Pons (tissue), 1 donor: ENCODE measurements at places on chromosomes 1 and 21.

DNA sequence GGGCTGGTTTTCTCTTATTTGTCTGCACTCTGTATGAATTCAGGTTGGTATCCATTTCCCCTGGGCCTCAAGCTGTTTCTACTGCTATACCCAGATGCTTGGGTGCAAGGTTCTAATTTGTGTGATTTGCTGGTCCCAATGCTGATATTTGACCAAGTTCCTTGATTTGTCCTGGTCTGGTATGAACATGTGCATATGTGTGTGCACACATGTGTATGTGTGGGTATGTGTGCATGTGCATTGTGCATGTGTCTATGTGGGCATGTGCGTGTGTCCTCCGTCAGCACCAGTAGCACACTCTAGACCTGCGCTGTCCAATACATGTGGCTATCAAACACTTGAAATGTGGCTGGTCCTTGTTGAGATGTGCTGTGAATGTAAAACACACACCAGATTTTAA lies 102.4 kb upstream of the TSPAN2 start:
- DNase-seq = no peak

GRCh38 chr21:29056005-29056404 lies 17.4 kb downstream of the CCT8 start:
- no peak for DNase-seq

- DNase-seq = no peak
These were observed 102.5 kb upstream of the KIF26B start for GRCh38 chr1:245052258-245052657.

GRCh38 chr1:85659174-85659573 lies 49.1 kb downstream of the ZNHIT6 start:
- DNase-seq = no peak

DNA sequence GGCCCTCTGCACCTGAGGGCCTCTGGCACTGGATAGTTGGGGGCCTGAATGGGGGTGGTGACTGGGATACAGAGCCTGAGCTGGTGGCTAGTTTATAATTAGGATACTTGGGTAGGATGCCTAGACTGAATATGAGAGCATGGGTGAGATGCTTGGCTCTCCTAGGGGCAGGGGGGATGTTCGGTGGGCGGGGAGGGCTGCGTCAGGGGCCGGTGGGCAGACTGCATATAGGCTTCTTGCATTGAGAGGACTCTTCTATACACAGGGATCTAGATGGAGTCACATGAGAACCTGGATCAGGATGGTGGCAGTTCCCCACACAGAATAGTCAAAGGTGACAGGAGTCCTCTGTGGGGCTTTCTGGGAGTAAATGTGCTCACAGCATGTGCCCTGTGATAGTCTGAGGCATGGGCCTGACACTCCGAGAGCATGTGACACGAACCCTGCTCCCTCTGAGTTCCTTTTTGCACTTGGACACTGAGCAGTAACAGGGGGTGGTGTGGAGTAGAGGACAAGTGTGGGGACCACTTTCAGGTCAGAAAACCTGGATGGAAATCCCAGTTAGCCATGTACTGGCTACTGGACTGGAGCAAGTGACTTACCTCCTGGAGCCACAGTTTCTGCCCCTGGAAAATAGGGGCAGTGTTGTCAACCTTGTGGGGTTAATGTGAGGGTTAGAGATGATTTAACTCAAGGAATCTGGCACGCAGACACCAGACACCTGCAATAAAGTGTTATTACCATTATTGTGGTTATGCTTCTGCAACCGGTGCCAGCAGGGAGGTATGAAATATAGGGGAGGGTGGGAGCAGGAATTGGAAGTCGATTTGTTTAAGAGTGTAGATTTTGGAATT lies 2.2 kb downstream of the MAP7D1 start:
- peak; percentile 80 for DNase-seq

DNA sequence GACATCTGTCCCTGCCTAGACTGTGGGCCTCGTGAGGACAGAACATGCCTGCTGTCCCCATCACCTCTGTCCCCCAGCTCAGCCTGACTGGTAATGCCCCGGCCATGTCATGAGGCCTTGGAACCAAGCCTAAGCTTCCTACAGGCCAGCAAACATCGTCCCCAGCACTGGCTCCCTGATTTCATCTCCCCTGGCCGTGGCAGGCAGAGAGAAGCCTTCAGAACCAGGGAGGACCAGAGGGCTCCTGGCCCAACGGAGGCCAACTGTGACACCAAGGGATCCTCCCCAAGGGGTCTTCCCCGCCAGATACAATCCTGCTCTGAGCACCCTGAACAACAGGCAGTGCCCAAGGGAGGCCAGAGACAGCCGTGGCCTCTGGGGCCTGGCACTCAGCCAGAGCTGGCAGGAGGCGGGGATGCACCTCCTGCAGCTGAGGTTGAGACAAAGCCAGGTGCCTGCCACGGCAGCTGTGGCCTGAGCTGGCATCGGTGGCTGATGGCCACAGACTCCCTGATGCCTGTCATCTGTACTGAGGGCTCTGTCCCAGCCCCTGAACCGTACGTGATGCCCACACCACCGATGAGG lies 9.9 kb upstream of the NPHP4 start:
- DNase-seq = no peak

DNA sequence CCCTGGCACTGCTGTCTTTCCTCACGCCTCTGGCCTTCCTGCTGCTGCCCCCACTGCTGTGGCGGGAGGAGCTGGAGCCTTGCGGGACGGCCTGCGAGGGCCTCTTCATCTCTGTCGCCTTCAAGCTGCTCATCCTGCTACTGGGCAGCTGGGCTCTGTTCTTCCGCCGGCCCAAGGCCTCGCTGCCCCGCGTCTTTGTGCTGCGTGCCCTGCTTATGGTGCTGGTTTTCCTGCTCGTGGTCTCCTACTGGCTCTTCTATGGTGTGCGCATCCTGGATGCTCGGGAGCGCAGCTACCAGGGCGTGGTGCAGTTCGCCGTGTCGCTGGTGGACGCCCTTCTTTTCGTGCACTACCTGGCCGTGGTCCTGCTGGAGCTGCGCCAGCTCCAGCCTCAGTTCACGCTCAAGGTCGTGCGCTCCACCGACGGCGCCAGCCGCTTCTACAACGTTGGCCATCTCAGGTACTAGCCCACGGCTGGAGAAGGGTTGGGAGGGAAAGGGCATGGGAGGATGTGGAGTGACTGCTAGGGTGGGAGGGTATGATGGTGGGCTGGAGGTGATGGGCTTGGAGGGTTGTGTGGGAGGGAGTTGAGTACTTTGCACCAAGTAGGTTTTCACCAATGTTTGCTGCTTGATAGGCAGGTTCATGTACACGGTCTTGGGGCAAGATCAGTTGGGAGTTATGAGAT lies 18.9 kb downstream of the VANGL2 start:
- no peak for DNase-seq

DNA sequence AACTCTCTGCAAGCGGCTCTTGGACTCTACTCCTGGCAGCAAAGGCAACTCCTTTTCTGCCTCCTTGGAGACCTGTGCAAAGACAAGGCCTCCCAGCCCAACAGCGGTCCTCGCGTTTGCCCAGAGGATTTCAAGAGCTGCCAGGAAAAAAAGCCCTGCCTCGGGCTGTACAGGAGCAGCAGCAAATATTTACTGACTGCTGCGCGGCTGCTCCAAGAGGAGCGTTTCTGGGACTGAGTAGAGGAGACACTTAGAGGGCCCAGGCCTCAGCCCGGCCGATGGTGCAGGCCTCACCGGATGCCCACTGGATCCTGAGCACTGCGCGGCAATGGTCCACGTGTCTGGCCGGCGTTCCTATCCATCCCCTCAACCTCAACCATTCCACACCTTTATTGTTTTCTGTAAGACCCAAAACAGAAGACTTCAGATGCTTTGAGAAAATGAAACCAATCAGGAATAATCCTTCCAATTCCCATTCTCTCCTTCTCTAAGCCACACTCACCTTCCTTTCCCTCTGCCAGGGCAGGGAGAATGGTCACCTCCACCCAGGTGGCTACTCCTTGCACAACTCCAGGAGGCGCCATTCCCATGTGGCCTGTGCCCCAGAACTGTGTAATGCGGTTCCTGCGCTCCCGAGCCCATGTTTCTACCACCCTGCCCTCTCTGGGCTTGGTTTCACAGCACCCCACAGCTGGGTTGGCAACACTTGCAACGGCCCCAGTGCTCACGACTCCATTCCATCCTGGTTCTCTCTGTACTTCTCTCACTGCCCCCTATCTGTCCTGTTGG lies 215.8 kb downstream of the TRABD2B start:
- DNase-seq = no peak

GRCh38 chr1:81439046-81439823 lies 361.5 kb upstream of the ADGRL2 start:
- DNase-seq = no peak

- DNase-seq = no peak
These were observed 28.2 kb downstream of the LACTBL1 start for GRCh38 chr1:22944346-22945055.

GRCh38 chr1:209624558-209625549 lies 27.4 kb downstream of the LAMB3 start:
- no peak for DNase-seq

GRCh38 chr1:235325139-235325538 lies 2.8 kb downstream of the ARID4B start:
- DNase-seq = no peak

DNA sequence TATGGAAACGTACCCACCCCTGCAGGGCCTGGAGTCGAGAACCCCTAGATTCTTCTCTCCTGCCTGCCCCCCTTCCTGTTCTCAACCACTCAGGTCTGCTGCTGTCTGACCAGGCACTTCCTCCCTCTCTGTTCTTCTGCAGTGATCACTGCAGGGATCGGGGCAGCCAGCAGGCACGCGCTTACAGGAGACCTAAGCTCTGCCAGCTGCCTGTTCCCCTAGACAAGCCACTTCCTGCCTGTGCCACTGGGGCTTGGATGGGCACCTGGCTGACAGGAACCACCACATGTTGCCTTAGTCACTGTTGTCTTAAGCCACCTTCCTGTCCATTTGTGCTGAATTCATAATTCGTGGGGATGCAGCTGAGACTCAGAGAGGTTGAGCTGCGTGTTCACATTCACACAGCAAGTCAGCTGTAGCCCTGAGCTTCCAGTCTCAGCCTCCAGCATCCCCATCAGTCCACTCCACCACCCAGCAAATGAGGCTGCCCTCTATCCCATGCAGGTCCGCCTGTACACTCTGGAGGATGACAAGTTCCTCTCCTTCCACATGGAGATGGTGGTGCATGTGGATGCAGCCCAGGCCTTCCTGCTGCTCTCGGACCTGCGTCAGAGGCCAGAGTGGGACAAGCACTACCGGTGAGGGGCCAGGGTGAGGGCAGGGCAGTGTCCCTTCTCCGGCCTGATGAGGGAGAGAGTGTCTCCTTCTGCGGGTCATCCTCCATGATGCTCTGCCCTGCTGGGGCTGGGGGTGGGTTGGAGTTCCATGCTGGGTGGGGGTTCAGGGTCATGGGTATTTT lies 18.6 kb downstream of the FAM151A start:
- DNase-seq = no peak

GRCh38 chr1:114352797-114353196 lies 158.2 kb downstream of the TRIM33 start:
- no peak for DNase-seq

GRCh38 chr21:31286621-31287020 lies 57.4 kb downstream of the TIAM1 start:
- no peak for DNase-seq

DNA sequence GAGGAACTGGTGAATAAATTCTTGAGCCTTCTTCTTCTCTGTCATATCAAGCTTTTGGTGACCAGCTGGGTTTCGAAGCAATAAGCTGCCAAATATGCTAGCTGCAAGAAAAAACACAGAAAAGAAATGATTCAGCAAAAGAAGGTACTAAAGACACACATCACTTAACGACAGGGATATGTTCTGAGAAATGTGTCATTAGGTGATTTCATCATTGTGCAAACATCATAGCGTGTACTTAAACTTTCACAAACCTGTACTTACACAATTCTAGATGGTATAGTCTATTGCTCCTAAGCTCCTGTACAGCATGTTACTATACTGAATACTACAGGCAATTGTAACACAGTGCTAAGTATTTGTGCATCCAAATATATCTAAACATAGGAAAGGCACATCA lies 2.9 kb upstream of the MTF1 start:
- no peak for DNase-seq

- no peak for DNase-seq
These were observed 1049.6 kb upstream of the ADGRL4 start for GRCh38 chr1:80056179-80056578.

GRCh38 chr1:207748737-207749528 lies 2.9 kb upstream of the CD46 start:
- no peak for DNase-seq

GRCh38 chr1:204366759-204367158 lies 7.0 kb upstream of the PLEKHA6 start:
- no peak for DNase-seq

DNA sequence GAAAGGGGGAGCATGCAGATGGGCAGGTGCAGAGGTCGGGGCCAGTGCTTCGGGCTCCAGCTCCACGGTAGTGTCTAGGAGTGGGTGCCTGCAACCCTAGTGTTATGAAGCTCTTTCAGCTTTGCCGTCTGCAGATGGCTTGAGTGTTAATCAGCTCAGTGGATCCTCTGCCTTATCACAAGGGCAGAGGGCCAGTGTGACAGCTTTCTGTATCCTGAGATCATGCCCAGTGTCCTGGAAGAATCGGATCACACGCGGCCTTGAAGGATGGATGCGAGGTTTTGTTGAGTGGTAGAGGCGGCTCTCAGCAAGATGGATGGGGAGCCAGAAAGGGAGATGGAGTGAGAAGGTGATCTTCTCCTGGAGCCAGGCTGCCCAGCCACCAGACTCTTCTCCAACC lies 25.5 kb upstream of the C1orf146 start:
- DNase-seq = no peak

DNA sequence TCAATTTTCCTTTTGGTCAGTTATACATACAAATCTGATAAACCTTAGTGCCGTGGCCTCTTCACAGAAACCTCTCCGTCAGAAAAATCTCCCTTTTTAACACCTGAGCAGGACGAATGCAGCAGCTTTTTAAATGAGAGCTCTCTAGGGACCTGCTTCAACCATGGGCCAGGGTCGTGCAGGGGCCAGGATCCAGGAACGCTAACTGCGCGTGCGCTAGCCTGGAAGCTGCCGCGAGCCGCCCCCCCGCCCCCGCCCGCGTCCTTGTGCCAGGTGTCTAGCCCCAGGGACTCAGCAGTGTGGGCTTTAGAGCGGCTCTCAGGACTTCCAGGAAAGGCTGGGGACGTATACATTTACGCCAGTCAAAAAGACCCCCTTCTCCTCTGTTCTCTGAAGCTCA lies 136.8 kb upstream of the FMN2 start:
- no peak for DNase-seq

DNA sequence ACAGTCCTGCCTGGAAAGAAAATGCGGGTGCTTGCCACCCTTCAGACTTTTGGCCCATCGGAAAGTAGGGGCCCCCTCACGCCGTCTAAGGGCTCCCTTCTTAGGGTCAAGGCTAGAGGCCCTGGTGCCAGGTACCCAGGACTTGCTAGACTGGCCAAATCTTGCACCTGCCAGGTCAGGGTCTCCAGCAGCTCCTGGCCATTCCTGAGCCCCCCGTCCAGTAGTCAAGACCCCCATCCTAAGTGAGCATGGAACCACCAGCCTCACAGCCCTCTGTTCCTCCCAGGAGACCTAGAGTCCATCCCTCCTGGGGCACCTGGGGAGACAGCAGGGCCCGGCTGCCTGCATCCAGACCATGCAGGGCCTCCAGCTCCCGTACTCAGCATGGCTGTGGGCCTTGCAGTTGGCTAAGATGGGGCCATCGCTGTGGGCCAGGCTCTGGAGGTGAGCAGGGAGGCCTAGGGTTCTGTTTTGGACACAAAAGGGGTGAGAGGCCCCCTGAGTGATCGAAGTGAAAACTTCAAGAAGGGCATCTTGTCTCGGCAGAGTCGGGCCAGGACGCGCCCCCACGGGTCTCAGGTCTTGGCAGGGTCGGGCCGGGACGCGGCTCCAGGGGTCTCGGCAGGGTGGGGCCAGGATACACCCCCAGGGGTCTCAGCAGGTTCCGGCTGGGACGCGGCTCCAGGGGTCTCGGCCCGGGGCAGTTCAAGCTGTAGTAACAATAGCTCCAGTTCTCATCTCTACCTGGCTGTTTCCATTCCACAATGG lies 5.9 kb downstream of the FNDC10 start:
- no peak for DNase-seq
